Tibial artery (tissue), 4 donors: ENCODE measurements at places on chromosomes 4 and X.
A peak's percentile ranks its signal among the peaks of the same experiment; 100 is the strongest.

DNA sequence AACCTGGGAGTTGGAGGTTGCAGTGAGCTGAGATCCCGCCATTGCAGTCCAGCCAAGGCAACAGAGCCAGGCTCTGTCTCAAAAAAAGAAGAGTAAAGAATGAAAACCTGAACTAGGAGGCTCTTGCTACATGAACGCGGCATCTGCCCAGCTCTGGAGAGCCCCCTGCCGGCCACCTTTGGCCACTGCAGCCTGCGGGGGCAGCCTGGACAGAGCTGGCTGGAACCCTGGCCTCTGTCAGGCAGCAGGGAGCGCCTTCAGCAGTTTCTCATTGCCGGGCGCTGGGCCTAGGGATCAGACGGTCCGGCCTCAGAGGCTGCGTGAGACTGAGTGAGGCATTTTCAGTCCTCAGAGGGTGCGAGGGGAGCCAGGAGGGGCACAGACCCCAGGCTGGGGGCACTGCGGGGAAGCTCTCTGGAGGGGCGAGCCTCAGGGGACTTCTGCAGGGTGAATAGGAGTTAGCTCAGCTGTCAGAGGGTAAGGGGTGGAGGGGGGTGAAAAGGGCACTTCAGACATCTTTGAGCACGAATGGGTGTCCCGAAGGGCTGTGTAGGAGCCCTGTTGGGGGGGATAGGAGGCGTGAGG, 17.5 kb downstream of the DOK7 start:
- peak; percentile 89 for DNase-seq

- DNase-seq = peak; percentile 78
Observed at GRCh38 chr4:1628892-1629698, 55.0 kb downstream of the FAM53A start.

GRCh38 chr4:101184668-101185067, 162.7 kb downstream of the PPP3CA start:
- DNase-seq = no peak

- DNase-seq = no peak
Observed at GRCh38 chrX:11481035-11481434, 184.7 kb downstream of the ARHGAP6 start.

DNA sequence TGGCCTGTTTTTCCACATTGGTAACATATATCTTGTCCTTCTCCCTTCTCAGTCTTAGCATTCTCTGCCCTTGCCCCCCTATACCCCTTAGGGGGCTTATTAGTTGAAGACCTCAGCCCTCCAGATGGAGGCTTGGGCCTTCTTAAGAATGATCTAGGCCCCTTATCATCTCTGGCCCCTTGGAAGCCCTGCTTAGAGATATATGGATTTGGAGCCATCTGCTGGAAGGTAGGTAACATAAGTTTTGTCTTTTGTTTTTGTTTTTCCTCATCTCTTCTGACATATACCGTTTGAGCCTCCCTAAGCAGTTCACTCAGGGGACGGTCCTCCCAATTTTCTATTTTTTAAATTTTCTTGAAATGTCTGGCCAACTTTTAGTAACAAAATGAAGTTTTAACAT, 48.3 kb upstream of the NAP1L2 start:
- no peak for DNase-seq

GRCh38 chr4:149065753-149066152, 623.5 kb upstream of the NR3C2 start:
- DNase-seq = no peak

- peak; percentile 32 for DNase-seq
Observed at GRCh38 chr4:7187691-7188090, 4.6 kb upstream of the SORCS2 start.

DNA sequence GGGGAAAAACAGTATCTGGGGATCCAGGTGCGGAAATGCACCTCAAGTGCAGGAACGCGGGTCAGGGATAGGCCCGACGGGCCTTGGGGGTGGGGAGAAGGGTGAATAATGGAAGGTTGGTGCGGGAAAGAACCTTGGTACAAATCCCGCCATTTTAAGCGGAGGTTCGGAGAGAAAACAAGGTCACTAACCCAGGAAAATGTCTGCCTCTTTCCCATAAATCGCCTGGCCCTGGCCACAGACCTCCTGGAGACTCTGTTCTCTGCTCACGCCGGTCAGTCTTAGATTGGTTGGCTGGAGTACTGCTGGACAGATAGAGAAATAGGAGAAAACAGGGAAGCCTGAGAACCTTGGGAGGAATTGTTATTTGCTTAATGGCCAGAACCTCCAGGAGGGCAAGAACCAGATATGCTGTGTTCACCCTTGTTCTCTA, 897 bp upstream of the FBXL5 start:
- no peak for DNase-seq

- no peak for DNase-seq
Observed at GRCh38 chr4:40401631-40402030, 66.5 kb downstream of the CHRNA9 start.
